Mucosa of gallbladder (tissue), 1 donor: ENCODE measurements at places on chromosomes 7 and 10. TPM values are rescaled to one million over a fixed set of nuclear protein-coding genes. Genes with fewer than 3 reads are reported as not detected.

The UNC5B gene
- 115 TPM for total RNA-seq

The GPR85 gene
- total RNA-seq, result 0.69 TPM

The DYDC1 gene
- not detected for total RNA-seq

GRCh38 chr10:69828144-69828870 lies 26.6 kb downstream of the COL13A1 start:
- DNase-seq, result no peak

GRCh38 chr7:35593899-35594298 lies 101.0 kb downstream of the HERPUD2 start:
- DNase-seq, result no peak

- no peak for DNase-seq
Measured at GRCh38 chr7:157320608-157320980, 16.2 kb upstream of the DNAJB6 start.

GRCh38 chr7:86598311-86598710 lies 45.4 kb upstream of the GRM3 start:
- peak; percentile 24 for DNase-seq
